ENCODE measurements at places on chromosomes 7 and 10. TPM values are rescaled to one million over a fixed set of nuclear protein-coding genes. Genes with fewer than 3 reads are reported as not detected.

DNA sequence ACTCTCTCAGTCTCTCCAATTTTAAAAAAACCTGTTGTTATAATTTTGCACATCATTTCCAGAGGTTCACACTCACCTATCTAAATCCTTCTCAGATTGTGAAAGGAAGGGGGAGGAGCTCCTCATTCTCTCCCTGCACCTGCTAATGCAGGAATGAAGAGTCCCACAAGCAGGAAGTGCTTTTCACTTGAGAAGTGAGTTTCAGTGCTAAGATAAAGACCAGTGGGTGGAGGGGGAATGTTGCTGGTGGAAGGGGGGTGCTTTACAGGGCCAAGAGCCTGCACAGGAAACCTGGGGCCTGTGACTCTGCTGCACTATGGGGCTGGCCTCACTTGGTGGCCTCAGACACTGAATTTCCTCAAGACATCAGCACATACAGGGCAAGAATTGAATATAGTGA is 176.4 kb downstream of the PTPN20 start:
- DNase-seq = no peak

Gene AKR1C4
- total RNA-seq = not detected

DNA sequence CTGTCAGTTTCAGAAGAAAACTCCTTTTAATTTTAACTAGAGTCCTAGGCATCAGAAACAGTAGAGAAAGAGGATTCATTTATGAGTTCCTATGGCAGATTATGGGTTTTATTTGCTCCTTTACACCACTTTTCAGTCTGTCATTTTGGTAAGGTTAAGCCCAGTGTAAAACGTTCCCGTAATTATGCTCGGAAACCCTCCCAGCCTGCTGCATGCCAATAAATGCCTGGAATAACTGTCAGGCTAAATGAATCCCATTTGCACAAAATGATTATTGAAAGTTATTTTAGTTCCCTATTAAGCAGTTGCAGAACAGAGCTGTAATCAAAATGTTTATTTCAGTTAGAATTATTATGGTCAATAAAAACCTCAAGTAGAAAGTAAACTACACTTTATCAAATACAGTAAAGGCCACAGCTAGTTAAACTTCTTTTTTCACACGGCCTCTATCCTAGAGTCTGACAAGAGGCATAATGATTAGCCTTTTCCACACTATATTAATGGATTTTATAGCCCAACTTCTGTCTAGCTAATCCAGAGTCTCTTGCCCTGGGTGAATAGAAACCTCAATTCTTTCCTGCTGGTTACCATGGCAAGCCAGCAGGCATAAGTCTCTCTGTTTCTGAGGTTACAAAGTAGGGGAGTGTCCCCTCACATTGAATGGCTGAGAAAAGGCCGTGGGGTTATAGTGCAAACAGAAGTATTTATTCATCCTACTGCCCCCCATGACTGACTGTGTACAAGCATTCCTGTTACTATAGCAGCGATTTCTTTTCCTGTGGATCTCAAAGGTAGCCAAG is 80.8 kb upstream of the NPVF start:
- no peak for DNase-seq

DNA sequence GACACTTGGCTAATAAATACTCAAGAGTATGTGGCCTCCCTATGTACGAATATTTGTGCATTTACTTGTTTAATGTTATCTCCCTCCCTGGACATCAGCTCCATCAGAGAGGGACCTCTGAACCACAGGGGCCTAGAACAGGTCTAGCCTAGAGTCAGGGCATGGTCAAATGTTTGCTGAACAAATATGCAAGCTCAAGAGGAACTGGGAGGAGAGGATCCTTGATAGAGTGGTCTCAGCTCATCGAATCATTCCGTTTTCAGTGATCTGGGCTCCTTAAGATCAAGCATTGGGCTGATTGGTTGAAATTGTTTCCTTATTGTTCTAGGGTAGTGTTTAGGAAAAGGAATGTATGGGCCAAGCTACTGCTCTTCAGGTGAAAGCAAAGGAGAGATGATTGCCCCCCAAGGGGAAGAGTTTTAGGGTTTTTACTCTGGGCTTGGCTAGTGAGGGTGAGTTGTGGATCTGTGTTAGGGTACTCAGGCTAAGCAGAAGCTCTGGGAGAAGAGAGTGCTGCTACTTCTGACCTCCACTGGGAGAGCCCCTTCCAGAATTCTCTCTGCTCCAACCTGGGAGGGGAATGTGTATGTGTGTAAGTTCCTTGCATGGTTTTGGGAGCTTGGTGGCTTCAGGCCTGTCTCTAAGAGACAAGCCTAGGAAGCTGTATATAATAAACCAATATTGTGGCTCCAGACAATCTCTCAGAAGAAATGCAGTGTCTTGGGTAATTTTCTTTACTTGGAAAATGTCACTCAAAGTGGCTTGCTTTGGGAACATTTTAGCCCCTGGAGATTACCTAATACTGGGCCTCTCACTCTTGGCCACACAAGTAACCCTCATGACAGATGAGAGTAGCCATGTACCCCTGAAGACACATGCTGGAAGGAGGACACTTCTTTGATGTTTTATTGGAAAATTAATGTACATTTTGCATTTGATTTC is 110.0 kb downstream of the EMX2 start:
- DNase-seq = no peak

Gene CALCR
- not detected for total RNA-seq

Gene TRIL
- total RNA-seq = 0.40 TPM

Gene ZNF853
- 1.9 TPM for total RNA-seq

DNA sequence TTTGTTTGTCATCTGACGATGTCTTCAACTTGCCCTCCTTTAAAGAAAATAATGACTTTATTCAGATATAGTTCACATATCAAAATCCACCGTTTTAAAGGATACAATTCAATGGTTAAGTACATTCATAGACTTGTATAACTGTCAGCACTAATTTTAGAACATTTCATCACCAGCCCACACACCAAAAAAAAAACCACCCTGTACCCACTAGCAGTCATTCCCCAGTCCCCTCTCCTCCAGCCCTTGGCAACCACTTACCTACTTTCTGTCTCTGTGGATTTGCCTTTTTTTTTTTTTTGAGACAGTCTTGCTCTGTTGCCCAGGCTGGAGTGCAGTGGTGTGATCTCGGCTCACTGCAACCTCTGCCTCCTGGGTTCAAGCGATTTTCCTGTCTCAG is 5.3 kb upstream of the HILPDA start:
- peak; percentile 74 for DNase-seq

Gene SPDYE2
- not detected for total RNA-seq

DNA sequence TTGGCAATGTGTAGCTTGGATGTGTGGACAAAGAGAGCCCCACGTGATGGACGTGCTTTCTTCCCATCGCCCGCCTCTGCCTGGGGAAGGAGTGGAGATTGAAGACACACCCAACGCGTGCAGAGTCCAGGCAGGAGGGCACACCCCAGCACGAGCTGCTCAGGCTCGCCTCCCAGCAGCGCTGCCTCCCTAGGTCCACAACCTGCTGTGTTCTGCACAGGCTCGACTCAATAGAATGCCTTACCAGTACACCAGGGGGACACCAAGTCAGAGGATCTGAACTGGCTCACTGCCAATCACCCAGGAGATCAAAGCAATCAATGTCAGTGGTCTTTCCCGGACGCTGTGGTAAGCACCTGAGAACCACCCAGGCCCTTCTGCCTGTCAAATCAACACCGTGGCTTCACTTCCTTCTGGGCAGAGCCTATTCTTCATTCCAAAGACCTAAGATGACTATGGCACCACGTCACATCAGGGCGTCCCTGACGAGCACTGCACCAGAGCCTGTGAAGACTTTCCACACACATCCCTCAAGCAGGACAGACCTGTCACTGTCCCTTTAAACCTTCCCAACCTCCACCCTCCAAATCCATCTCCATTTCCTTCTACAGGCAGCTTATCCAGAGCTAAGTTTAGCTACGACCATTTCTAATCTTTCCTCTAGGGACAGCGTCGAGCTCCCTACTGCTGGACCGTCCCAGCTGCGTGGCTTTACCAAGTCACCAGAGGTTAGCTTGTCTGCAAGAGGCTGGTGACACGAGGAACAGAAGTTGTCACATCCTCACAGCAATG is 72.3 kb downstream of the AMZ1 start:
- peak; percentile 97 for DNase-seq

Gene GNGT1
- not detected for total RNA-seq

Gene PRPS1L1
- total RNA-seq = not detected

DNA sequence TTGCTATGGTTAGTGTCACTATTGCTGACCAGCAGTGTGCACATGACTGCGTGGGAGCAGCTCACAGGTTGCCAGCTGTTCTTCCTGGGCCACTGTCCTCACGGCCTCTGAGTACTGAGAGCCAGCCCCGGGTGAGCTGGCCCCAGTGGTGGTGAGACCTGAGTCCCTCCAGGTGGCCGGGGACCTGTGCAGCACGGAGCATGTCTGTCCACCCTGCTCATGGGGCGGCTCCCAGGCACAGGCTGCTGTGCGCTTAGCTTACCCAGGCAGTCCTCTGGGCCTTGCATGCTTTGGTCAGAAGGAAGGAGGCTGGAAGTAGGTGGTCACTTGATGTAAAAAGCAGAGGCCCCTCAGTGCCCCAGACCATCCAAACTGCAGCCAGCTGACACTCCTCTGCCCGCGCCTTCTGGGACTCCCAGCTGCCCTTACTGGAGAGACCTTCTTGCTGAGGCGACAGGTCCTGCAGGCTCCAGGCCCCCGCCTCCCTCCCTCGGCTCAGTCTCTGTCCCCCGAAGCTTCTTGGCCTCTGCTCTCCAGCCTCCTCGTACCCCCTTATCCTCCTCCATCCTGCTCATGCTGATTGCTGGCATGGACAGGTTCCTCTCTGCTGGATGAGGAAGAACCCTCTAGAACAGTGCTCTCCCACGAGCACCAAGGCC is 30.9 kb upstream of the DPYSL4 start:
- DNase-seq = no peak

GRCh38 chr10:125559210-125559609 is 123.8 kb downstream of the TEX36 start:
- no peak for DNase-seq

GRCh38 chr7:5595545-5596045 is 172.0 kb upstream of the TNRC18 start:
- DNase-seq = no peak

Data from myocyte (in vitro differentiated cells).